ENCODE measurements at places on chromosomes 6 and 20. TPM values are rescaled to one million over a fixed set of nuclear protein-coding genes. Genes with fewer than 3 reads are reported as not detected.

DNA sequence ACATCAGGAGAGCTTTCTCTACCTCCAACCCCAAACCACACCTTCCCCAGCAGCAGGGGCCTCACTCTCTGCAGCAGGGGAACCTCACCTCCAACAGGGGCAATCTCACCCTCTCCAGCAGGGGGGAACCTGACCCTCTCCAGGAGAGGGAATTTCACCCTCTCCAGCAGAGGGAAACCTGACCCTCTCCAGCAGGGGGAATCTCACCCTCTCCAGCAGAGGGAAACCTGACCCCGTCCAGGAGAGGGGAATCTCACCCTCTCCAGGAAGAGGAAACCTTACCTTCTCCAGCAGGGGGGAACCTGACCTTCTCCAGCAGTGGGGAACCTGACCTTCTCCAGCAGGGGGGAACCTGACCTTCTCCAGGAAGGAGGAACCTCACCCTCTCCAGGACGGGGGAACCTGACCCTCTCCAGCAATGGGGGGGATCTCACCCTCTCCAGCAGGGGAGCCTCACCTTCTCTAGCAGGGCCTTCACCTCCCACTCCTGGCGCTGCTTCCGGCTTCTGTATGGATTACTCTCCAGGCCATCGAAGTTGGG lies 3.1 kb downstream of the B3GALT4 start:
- H3K27ac ChIP-seq: no peak overlapping the region
- peaks cover 4% of the 10 kb centered on the region for H3K4me1 ChIP-seq
- no peaks in the 10 kb centered on the region for H3K27me3 ChIP-seq
- no peak overlapping the region for H3K4me3 ChIP-seq

GRCh38 chr6:87054143-87054833 lies 40.6 kb downstream of the CGA start:
- no peak overlapping the region for H3K4me3 ChIP-seq
- H3K4me1 ChIP-seq: no peaks in the 10 kb centered on the region
- H3K27me3 ChIP-seq: no peaks in the 10 kb centered on the region

DNA sequence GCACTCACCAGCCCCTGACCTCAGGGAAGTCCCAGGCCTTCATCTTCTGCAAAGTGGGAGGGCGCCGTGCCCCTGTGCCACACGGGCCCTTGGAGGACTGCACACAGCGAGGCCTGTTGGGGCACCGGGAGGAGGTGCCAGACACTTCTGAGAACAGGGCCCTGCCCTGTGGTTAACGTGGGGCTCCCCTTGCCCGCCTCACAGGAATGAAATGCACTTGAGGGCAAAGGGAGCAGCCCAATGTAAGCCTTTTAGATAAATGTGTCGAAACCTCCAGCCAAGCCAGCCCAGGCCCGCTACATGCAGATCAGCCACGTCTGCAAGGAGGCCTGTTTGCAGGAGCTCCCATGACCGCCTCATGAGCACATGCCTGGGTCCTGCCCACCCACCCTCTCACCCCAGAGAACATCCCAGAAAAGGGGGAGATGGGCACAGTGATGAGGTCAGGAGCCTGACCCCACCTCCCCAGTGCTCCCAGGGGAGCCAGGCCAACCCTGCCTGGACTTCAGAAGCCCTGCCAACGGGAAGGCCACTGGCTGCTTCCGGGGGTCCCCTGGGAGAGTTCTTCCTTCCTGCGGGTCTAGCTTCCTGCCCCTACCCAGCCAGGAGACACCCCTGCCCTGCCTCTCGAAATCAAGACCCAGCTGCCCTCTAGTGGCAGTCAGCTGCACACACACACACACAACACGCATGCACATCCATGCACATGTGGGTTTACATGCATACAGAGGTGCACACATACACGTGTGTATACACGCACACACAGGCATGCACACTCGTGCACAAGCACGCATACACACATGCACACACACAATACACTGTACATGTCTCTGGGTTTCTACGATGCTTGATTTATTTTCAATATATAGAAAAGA lies 178.7 kb downstream of the TAF4 start:
- H3K27ac ChIP-seq: no peak overlapping the region
- H3K36me3 ChIP-seq: no peaks in the 10 kb centered on the region
- H3K4me3 ChIP-seq: no peak overlapping the region
- H3K27me3 ChIP-seq: no peaks in the 10 kb centered on the region

ASIP gene
- not detected for total RNA-seq

RAET1G gene
- 0.61 TPM for total RNA-seq

GRCh38 chr6:127216810-127217789 lies 49.6 kb upstream of the RNF146 start:
- no peak for DNase-seq
- no peaks in the 10 kb centered on the region for H3K36me3 ChIP-seq
- H3K27ac ChIP-seq: no peak overlapping the region
- no peak overlapping the region for H3K4me3 ChIP-seq
- peaks cover 4% of the 10 kb centered on the region for H3K4me1 ChIP-seq

GRCh38 chr6:134555672-134556071 lies 237.8 kb upstream of the SGK1 start:
- no peaks in the 10 kb centered on the region for H3K36me3 ChIP-seq
- no peak overlapping the region for H3K4me3 ChIP-seq
- no peak overlapping the region for H3K27ac ChIP-seq
- no peaks in the 10 kb centered on the region for H3K27me3 ChIP-seq
- no peaks in the 10 kb centered on the region for H3K4me1 ChIP-seq

DNA sequence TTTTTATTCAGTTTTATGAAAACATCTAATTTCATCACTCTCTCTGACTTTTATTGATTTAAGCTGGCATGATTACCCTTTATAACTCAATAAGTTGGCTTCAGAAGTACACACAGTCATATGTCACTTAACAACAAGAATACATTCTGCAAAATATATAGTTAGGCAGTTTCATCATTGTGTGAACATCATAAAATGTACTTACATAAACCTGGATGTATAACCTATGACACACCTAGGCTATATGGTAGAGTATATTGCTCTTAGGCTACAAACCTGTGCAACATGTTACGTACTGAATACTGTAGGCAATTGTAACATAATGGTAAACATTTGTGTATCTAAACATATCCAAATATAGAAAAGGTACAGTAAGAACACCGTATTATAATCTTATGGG lies 362.2 kb upstream of the BTBD3 start:
- no peaks in the 10 kb centered on the region for H3K27me3 ChIP-seq
- peaks cover 1% of the 10 kb centered on the region for H3K4me1 ChIP-seq
- H3K27ac ChIP-seq: no peak overlapping the region
- H3K4me3 ChIP-seq: no peak overlapping the region

CLPSL1 gene
- not detected for total RNA-seq

APOM gene
- total RNA-seq: 2.5 TPM

DNA sequence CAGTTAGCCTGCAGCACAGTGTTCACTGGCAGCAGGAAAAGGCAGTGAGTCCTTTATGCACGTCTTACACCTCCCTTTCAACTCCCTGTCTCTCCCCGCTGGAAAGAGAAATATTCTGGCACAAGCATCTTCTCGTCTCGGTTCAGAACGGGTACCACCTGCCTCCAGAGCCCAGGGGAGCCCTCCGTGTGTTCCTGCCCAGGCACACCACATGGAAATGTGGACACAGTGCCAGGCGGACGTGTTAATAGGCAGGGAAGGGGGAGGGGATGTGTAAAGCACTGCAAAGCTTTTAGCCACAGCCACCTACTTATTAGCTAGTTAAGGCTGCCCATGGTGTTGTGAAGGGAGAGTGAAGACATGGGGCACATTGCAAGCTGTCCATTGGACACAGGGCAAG lies 219.7 kb downstream of the FARS2 start:
- no peaks in the 10 kb centered on the region for H3K4me1 ChIP-seq
- H3K27me3 ChIP-seq: no peaks in the 10 kb centered on the region
- H3K4me3 ChIP-seq: no peak overlapping the region
- H3K27ac ChIP-seq: no peak overlapping the region
- H3K36me3 ChIP-seq: no peaks in the 10 kb centered on the region

GRCh38 chr20:36737183-36737499 lies 8.7 kb downstream of the NDRG3 start:
- H3K36me3 ChIP-seq: peaks cover 1% of the 10 kb centered on the region
- H3K27me3 ChIP-seq: no peaks in the 10 kb centered on the region
- no peak overlapping the region for H3K4me3 ChIP-seq
- H3K4me1 ChIP-seq: no peaks in the 10 kb centered on the region

DNA sequence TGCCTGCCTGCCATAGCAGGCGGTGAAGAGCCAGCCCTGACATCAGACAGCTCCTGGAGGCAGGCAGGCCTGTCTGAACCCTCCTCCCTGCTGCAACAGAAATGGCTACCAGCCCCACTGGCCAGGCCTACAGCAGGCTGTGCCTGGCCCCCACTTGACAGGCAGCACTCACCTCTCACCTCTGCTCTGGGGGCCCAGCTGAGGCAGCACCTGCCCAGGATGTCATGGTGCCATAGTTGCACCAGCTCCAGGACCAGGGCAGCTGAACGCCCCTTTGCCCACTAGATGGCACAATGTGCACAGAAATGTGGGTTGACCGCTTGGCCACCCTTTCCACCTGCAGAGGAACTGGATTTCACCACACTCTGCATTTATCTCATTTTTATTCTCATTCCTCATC lies 30.6 kb downstream of the MRPL14 start:
- no peaks in the 10 kb centered on the region for H3K4me1 ChIP-seq
- H3K36me3 ChIP-seq: peaks cover 5% of the 10 kb centered on the region
- no peaks in the 10 kb centered on the region for H3K27me3 ChIP-seq

DNA sequence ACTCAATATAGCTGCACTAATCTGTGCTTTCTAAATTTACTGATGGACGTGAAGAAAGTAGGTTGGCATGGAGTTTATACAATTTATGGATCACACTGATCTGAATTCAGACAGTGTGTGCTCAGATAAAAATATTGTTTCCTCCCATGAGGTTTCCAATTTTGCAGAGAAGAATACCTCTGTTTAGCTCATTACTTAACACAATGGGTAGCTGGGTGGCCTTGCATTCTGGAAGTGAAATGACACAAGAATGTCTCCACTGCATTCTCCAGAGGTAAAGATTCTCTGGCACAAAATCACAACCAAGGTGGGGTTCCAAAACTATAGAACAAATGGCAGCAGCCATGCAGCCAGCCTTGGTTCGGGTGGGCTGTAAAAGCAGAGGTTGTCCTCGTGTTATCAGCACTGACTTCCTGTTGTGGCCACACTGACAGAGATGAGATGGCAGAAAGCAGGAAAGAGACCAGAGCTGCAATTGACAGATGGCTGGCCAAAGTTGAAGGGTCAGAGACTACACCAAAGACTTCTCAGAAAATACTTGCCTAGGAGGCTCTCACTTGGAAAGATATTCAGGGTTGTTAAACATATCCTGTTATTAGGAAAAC lies 50.2 kb downstream of the HDAC2 start:
- H3K27ac ChIP-seq: no peak overlapping the region
- no peaks in the 10 kb centered on the region for H3K4me1 ChIP-seq
- no peaks in the 10 kb centered on the region for H3K36me3 ChIP-seq
- DNase-seq: peak; percentile 26

SGK2 gene
- 3.2 TPM for total RNA-seq

- H3K36me3 ChIP-seq: peaks cover 26% of the 10 kb centered on the region
- no peak overlapping the region for H3K4me3 ChIP-seq
- no peak for DNase-seq
- peaks cover 18% of the 10 kb centered on the region for H3K4me1 ChIP-seq
- no peak overlapping the region for H3K27ac ChIP-seq
- no peaks in the 10 kb centered on the region for H3K27me3 ChIP-seq
Observed at GRCh38 chr6:36975231-36976006, 10.6 kb downstream of the MTCH1 start.

BPIFB4 gene
- total RNA-seq: not detected

GRCh38 chr6:160005861-160006540 lies 37.1 kb downstream of the IGF2R start:
- H3K36me3 ChIP-seq: peaks cover 4% of the 10 kb centered on the region
- no peaks in the 10 kb centered on the region for H3K4me1 ChIP-seq
- no peaks in the 10 kb centered on the region for H3K27me3 ChIP-seq
- peak overlapping the region; percentile 32 for H3K27ac ChIP-seq
- H3K4me3 ChIP-seq: no peak overlapping the region
- peak; percentile 81 for DNase-seq

ID4 gene
- 66.5 TPM for total RNA-seq

PRRT1 gene
- 2.0 TPM for total RNA-seq

- DNase-seq: no peak
- no peak overlapping the region for H3K27ac ChIP-seq
- H3K4me1 ChIP-seq: peaks cover 9% of the 10 kb centered on the region
- no peak overlapping the region for H3K4me3 ChIP-seq
- no peaks in the 10 kb centered on the region for H3K36me3 ChIP-seq
Observed at GRCh38 chr20:41002842-41003142, 25.8 kb upstream of the TOP1 start.

DNA sequence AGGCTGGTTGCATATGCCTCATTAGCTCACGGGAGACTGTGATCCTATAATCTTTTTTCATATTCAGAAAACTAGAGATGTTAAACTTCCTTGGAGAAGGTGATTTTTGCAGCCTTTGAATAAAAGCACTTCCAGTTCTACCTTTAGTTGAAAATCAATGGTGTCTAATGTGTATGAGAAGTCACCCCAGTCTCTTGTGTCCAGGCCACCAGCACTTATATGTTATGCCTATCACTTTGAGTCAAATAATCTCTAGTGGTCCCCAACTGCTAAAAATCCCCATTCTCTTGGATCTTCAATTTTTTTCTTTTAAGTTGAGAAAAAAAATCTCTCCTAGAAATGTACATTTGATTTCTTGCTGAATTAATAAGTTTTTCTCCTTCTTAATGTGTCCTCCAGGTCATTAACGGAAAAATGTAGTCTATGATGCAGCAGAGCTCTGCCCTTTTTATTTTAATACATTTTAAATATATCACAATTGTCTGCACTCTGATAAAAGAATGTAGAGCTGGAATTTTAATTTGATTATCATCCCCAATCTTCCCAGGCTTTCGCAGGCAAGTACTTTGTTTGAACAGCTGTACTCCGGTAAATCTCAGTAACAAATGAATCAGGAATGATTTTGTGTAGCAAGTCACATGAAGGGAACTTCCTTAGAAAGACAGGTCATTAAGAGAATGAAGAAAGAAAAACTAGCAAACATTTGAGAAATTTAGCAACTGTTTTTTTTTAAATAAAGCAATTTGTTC lies 147.0 kb downstream of the SOX4 start:
- H3K27ac ChIP-seq: no peak overlapping the region
- no peaks in the 10 kb centered on the region for H3K36me3 ChIP-seq
- H3K4me3 ChIP-seq: no peak overlapping the region
- peaks cover 2% of the 10 kb centered on the region for H3K4me1 ChIP-seq
- no peaks in the 10 kb centered on the region for H3K27me3 ChIP-seq

- peak; percentile 14 for DNase-seq
- H3K27me3 ChIP-seq: no peaks in the 10 kb centered on the region
- no peak overlapping the region for H3K4me3 ChIP-seq
- no peaks in the 10 kb centered on the region for H3K36me3 ChIP-seq
- no peak overlapping the region for H3K27ac ChIP-seq
- H3K4me1 ChIP-seq: peaks cover 2% of the 10 kb centered on the region
Observed at GRCh38 chr6:80425089-80425823, 318.8 kb downstream of the BCKDHB start.

GRCh38 chr6:105648276-105648675 lies 245.4 kb upstream of the PREP start:
- H3K4me3 ChIP-seq: no peak overlapping the region
- DNase-seq: no peak
- no peaks in the 10 kb centered on the region for H3K4me1 ChIP-seq
- H3K27ac ChIP-seq: no peak overlapping the region
- H3K27me3 ChIP-seq: peaks cover 5% of the 10 kb centered on the region

POU5F1 gene
- 2.2 TPM for total RNA-seq

MEP1A gene
- 0.06 TPM for total RNA-seq

GRCh38 chr6:160388922-160389321 lies 40.7 kb downstream of the SLC22A3 start:
- H3K4me1 ChIP-seq: no peaks in the 10 kb centered on the region
- no peak overlapping the region for H3K27ac ChIP-seq
- no peaks in the 10 kb centered on the region for H3K36me3 ChIP-seq
- H3K4me3 ChIP-seq: no peak overlapping the region

ZBTB12 gene
- 7.3 TPM for total RNA-seq

- no peak overlapping the region for H3K27ac ChIP-seq
- no peaks in the 10 kb centered on the region for H3K4me1 ChIP-seq
- peaks cover 93% of the 10 kb centered on the region for H3K27me3 ChIP-seq
- H3K36me3 ChIP-seq: no peaks in the 10 kb centered on the region
- DNase-seq: peak; percentile 71
- no peak overlapping the region for H3K4me3 ChIP-seq
Observed at GRCh38 chr6:28807682-28808280, 116.0 kb downstream of the TRIM27 start.

Data from lung (tissue), 17 donors.